Cerebellar nuclear complex (tissue), 1 donor: ENCODE measurements at places on chromosomes 13 and 19.

GRCh38 chr13:34278780-34279179, 460.8 kb downstream of the RFC3 start:
- DNase-seq: no peak

DNA sequence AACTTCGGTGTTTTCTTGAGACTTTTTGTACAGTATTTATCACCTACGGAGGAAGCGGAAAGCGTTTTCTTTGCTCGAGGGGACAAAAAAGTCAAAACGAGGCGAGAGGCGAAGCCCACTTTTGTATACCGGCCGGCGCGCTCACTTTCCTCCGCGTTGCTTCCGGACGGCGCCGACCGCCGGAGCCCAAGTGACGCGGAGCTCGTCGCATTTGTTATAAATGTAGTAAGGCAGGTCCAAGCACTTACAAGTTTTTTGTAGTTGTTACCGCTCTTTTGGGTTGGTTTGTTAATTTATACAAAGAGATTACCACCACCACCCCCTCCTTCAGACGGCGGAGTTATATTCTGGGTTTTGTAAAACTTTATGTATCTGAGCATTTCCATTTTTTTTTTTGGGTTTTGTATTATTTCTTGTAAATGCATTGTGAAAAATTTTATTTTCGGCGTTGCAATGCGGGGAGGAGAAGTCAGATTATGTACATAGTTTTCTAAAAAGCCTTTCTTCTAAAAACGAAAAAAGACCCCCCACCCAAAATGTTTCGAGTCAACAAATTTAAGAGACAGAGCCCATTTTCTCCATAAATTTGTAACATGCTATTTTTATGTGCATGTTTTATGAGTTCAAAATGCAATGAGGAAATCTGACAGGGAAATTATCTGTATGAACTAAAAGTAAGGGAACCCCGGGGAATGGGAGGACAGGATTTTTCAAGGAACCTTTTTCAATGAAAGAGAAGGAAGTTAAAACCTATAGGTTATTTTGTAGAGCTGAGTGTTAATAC, 2.3 kb downstream of the SOX1 start:
- DNase-seq: no peak

DNA sequence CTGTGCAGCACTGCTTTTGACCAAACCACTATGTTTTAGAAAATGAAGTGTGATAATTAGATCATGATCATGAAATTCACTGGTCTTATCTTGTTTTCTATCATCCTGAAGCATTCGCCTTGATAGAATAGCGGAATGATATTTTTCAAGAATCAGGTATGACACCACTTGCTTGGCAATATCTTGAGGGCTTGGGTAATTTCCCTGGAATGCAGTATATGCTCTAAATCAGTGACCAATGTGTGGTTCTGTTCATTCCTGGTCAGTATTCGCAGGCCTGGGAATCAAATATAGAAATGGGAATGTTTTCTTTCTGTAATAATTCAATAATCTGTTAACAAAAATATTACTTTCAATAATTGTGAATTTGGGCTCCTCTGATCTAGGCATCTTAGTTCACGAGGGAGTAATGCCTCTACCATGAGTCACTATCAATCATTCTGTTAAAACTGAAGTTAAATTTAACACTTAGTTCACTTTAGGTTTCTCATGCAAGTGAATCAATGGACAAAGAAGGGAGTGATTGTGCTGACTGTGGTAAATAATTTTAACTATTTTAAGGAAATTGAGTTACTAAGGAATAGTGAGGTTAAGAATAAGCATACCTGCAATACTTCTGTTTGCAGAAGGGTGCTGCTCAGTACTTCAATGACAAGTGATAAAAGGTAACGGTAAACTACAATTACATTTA, 137.9 kb downstream of the PCDH20 start:
- DNase-seq: no peak

- no peak for DNase-seq
Observed at GRCh38 chr13:99386911-99387788, 80.0 kb upstream of the GPR183 start.

- no peak for DNase-seq
Observed at GRCh38 chr13:73708393-73708985, 425.7 kb downstream of the KLF12 start.

DNA sequence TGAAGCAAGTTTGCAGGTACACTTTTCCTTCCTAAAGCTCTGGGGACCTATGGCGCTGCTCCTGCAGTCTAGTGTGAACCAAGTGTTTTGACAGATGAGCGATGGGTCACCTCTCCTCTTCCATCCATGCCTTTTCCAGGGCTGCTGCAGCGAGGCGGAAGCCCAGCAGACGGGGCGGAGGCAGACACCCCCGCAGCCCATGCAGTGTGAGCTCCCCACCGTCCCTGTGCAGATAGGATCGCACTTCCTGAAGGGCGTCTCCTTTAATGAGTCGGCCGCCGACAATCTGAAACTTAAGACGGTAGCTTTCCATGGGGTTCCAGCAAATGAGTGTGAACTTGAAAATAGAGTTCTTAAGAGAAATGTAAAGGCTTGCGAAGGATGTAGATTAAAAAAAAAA, 37.1 kb upstream of the GPI start:
- no peak for DNase-seq

DNA sequence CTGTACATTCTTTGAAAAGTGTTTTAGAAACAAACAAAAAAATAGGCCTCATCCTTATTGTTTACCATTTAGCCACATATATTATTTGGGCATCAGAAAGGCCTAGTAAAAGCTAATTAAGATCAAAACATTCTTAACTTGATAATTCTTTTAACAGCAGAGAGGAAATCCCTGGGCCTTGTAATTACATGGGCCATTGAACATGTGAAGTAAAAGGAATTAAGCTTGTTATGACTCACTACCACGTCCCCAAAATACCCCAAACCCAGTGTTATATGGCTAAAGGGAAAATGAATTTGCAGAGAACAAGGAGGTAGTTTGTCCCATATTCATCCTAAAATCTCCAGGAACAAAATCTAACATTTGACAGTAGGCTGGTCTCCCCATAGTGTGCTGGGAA, 439.8 kb downstream of the ITGBL1 start:
- no peak for DNase-seq

- DNase-seq: no peak
Observed at GRCh38 chr13:19050901-19051300, 130.7 kb downstream of the TUBA3C start.

GRCh38 chr13:20053891-20054290, 95.4 kb downstream of the ZMYM2 start:
- DNase-seq: no peak

- no peak for DNase-seq
Observed at GRCh38 chr13:36917311-36917710, 2.7 kb downstream of the SMAD9 start.

- DNase-seq: no peak
Observed at GRCh38 chr19:8569066-8569771, 8.0 kb downstream of the MYO1F start.

DNA sequence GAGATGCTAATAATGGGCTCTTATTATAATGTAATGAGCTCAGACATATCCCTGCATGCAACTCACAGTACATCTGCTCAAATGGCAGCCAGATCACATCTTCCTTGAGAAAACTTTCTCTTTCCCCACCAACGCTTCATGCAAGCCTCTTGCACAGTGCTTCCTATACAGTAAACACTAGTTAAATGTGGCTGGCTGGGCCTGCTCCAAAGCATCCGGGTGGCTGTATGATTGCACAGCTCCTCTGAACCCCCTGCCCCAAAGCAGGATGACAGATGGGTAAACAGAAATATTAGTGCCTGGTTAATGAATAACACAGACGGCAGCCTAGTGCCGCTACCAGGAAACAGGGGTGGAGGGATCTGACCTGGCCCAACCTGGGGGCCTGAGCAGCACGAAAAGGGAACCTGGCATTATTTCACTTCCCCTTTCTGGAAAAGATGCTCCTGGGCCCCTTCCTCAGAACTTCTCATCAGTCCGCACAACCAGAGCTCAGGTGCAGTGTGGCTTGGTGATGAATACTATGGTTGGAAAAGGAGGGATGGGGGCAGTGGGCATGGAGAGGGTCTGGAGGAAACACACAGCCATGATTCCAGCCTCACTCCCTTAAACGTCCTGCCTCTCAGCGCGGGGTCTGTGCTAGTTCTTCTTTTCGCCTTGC, 10.8 kb downstream of the FFAR2 start:
- no peak for DNase-seq

GRCh38 chr13:113365583-113365970, 1.6 kb upstream of the GRTP1 start:
- DNase-seq: no peak

DNA sequence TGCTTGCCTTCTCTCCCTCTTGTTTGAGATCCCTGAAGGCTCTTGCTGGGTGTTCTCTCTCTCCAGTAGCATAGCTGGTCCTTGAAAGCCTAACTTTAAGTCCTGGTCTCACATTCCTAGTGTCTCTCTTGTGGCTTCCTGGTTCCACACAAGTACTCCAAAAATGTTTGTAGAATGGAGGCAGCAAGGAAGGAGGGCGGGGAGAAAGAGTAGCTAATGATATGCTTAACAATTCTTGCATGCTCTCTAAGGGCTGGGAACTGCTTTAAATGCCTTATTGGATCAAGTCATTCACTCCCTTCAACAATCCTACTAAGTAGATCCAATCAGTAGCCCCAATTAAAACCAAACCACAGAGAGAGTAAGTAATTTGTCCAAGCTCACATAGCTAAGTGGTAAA, 357.3 kb downstream of the KLF5 start:
- DNase-seq: no peak

GRCh38 chr13:97339988-97340749, 93.8 kb upstream of the RAP2A start:
- DNase-seq: no peak

- DNase-seq: no peak
Observed at GRCh38 chr19:36573895-36574720, 1.0 kb upstream of the ZNF529 start.

DNA sequence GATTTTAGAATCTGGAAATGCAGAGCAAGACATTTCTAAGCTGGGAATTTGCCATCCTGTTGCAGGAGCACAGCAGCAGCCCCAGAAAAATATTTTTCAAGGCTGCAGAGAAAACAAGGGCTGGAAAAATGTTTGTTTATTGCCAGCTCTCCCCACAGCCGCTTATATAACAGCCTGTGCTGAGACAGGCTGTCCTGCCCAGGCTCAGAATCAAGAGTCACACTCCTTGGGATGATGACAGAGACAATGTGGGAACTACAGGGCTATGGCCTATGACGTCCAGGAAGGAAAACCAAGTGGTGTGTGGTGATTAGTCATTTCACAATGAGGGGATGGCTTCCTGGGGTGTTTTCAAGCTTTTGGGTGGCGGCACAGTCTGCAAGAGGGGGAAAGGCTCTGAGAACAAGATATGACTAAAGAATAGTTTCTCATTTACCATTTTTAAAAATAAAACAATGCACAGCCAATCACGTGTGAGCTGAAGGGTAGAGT, 136.3 kb upstream of the SERP2 start:
- no peak for DNase-seq

- no peak for DNase-seq
Observed at GRCh38 chr13:111663953-111664421, 343.5 kb downstream of the TEX29 start.

- DNase-seq: no peak
Observed at GRCh38 chr19:4054441-4055208, 12.1 kb downstream of the ZBTB7A start.

DNA sequence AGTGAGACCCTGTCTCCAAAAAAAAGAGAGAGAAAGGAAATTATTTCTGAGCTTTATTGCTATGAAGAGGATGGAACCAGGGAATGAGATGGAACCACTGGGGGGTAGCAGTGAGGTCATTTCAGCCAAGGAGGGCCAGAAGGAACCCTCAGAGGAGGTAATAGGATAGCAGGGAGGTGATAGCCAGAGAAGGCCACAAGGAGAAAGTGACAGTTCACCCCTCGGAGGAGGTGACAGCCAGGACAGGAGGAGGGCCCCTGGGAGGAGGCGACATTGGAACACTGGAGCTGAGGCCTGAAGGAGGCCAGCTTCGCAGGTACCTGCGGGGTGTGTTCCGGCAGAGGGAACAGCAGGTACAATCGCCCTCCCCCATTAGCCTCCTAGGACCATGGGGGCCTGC, 675 bp upstream of the PGPEP1 start:
- no peak for DNase-seq

DNA sequence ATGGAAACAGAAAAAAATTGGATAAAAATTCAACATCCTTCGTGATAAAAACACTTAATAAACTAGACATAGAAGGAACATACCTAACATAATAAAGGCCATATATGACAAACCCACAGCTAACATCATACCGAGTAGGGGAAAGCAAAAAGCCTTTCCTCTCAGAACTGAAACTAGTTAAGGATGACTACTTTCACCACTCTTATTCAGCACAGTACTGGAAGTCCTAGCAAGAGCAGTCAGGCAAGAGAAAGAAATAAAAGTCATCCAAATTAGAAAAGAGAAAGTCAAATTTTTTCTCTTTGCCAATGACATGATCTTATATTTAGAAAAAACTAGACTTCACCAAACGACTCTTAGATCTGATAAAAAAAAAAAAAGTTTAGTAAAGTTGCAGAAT, 25.8 kb upstream of the SLC7A9 start:
- DNase-seq: no peak

- no peak for DNase-seq
Observed at GRCh38 chr19:33554821-33555220, 33.2 kb upstream of the PEPD start.

DNA sequence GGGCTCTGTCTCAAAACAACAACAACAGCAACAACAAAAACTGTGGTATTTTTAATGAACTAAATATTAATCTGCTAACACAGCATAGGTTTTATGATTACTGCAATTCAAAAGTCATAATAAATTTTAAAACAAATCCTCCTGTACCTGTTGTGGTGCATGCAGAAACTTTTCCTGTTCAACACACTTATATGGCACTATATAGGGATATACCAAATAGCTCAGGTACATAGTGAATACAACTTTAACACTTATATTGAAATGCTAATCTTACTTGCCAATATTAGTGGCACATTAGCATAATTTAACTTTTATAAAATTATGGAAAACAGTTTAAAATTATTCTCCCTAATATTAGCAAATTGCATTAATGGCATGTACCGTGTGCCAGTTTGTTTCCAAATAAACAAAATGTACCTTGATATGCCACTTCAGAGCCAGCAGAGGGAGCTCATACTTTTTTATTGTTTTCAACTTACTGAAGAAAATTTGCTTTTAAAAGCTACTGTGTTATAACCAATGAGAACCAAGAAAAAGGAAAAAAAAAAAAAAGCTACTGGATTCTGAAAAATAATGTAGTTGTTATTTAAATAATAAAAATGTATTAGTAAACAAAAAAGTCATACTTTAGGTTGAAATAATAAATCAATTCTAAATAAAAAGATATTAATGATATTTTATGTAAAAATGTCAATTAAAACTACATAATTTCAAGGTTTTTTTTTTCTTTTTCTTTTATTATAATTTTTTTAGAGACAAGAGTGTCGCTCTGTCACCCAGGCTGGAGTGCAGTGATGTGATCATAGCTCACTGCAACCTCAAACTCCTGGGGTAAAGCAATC, 18.0 kb upstream of the RBM26 start:
- DNase-seq: no peak
